GM20000 (cell line): ENCODE measurements at places on chromosomes 5 and 9.
A peak's percentile ranks its signal among the peaks of the same experiment; 100 is the strongest.

DNA sequence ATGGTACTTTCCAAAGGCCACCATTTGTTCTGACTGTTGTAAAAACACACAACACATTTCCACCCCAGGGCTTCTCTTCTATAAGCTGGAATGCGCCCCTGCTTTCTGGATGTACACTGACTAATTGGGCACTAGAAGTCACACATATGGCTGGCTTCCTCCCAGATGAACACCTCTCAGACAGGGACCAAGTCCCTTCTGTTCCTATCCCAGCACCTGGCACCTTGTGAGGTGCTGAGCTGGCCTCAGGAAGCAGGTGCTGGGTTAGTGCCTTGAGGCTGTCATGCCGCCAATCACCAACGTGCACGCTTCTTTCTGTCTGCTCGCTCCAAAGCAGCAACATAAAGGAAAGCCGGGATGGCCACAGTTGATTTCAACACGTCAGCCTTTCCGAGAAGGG lies 93.2 kb downstream of the FSTL4 start:
- no peak for DNase-seq

DNA sequence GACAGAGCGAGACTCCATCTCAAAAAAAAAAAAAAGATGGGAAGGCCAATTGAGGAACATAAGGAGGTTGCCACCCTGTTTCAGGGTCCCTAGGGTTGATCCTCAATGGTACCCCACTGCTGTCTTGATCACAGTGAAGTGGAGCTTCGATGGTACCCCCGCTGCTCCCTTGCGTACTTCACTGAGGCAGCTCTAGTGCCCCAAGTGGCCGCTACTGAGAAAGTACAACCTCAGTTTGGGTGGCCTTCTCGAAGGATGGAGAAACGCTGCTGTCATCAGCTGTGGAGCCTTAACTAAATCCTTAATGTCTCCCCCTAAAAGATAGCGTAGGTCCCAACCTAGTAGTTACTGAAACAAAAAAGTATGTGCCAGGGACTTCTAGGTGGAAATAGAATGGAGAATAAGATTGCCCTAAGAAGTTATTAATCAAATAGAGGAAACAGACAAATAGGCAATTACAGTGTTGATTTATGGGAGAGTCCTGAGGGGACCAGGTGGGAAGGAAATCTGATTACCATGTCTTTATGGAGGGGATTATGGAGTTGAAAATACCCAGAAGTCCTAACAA lies 6.3 kb downstream of the TESK1 start:
- DNase-seq, result peak; percentile 73

- no peak for DNase-seq
Measured at GRCh38 chr9:127520941-127521918, 69.9 kb downstream of the LRSAM1 start.

DNA sequence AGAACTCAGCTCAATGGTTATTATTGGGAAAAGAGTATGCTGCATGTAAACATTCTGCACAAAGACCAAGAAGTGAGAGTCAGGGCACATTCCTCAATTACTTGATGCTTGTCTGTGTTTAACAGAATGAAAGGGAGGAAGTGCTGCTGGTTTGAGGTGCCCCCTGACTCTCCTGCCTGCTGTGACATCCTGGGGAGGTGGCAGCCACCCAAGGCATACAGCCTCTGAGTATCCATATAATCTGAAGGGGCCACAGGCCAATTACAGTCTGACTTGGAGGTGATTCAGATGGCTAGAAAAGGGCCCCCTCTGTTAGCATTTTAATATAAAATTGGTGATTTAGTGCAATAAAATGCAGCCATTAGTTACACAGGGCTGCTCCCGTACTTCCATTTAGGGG lies 313.8 kb downstream of the ASTN2 start:
- DNase-seq, result no peak

- DNase-seq, result no peak
Measured at GRCh38 chr9:76916231-76916630, 10.3 kb upstream of the PRUNE2 start.

- DNase-seq, result no peak
Measured at GRCh38 chr5:61467766-61468482, 135.9 kb downstream of the ZSWIM6 start.

- DNase-seq, result no peak
Measured at GRCh38 chr5:74188351-74189105, 452.0 kb downstream of the ENC1 start.

DNA sequence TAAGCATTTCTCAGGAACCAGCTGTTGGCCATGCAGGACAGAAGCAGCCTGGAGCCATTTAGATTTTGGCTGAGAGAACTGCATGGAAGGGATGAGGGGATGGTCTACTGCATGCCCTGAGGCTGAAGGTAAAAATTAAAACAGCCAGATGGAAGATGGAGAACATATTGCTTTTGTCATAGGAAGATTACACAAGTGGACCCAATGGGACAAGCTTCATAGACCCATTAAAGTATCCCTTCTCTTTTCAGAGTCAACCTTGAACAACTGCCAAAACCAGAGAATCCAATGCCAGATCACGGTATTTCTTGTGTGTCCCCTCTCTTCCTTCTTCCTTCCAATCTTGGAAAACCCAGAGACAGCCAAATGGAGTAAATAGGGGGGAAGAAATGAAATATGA lies 253.4 kb downstream of the NR2F1-AS1 start:
- no peak for DNase-seq

- no peak for DNase-seq
Measured at GRCh38 chr9:135294836-135295235, 184.7 kb upstream of the PPP1R26 start.

DNA sequence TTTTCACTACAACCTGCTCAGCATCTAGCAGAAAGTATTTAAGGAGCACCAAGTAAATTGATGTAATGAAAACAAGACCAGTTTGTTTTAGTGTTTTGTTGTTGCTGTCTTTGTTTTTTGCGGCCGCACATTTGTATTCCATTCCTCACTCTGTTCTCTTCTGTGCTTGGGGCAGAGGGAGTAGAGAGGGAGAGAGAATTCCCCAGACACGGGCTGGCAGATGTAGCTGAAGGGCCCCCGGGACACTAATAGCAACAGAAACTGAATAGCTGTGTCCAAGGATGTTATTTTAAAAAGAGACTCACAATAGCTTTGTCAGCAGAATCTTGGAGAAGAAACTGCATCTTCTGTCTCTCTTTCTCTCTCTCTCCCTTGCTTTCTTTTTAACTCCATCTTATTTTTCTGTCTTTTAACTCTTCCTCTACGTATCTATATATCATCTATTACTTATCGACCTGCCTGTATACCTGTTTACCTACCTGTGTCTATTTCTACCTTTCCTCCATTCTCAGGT lies 145.3 kb downstream of the PAPPA start:
- DNase-seq, result no peak

DNA sequence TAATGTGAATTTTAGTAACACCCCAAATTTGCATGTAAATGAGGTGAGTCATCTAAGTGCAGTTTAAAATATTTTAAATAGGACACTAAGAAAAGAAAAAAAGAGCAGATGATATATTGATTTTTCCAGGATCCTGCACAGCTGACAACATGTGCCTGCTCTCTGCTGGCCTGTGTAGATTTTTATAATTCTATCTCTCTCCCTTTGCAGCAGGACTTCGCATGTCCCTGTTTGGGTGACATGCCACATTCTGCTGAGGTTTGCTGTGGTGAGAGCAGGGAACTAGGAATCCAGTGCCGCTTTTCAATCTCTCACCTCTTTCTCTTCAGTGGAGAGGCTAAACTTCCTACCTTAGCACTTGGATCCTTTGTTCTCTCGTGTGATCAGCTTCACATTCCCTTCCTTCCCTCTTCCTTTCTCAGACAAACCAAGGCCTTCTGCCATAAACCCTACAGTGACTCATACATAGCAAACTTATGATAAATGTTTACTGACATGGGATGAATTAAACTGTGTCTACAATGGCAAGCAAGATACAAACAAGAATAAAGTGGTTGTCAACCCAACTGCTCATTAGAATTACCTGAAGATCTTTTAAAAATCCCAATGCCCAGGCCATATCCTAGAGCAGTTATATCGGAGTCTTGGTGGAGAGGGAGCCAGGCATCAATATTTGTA lies 198.8 kb upstream of the EFNA5 start:
- DNase-seq, result no peak

DNA sequence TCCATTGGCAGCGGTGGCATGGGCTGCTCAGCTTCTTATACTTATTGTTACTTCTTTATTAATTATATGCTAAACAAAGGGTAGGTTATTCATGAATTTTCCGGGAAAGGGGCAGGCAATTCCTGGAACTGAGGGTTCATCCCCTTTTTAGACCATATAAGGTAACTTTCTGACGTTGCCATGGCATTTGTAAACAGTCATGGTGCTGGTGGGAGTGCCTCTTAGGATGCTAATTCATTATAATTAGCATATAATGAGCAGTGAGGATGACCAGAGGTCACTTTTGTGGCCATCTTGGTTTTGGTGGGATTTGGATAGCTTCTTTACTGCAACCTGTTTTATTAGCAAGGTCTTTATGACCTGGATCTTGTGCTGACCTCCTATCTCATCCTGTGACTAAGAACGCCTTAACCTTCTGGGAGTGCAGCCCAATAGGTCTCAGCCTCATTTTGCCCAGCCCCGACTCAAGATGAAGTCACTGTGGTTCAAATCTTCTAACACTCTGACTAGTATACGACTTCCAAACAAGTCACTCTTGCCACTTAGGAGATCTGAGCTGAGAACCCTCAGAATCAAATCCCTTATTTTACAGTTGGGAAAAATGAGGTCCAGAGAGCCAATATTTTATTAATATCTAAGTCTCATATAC lies 237.5 kb downstream of the TRIM32 start:
- DNase-seq, result no peak

GRCh38 chr5:180810959-180811622 lies 8.5 kb upstream of the MGAT1 start:
- DNase-seq, result no peak

DNA sequence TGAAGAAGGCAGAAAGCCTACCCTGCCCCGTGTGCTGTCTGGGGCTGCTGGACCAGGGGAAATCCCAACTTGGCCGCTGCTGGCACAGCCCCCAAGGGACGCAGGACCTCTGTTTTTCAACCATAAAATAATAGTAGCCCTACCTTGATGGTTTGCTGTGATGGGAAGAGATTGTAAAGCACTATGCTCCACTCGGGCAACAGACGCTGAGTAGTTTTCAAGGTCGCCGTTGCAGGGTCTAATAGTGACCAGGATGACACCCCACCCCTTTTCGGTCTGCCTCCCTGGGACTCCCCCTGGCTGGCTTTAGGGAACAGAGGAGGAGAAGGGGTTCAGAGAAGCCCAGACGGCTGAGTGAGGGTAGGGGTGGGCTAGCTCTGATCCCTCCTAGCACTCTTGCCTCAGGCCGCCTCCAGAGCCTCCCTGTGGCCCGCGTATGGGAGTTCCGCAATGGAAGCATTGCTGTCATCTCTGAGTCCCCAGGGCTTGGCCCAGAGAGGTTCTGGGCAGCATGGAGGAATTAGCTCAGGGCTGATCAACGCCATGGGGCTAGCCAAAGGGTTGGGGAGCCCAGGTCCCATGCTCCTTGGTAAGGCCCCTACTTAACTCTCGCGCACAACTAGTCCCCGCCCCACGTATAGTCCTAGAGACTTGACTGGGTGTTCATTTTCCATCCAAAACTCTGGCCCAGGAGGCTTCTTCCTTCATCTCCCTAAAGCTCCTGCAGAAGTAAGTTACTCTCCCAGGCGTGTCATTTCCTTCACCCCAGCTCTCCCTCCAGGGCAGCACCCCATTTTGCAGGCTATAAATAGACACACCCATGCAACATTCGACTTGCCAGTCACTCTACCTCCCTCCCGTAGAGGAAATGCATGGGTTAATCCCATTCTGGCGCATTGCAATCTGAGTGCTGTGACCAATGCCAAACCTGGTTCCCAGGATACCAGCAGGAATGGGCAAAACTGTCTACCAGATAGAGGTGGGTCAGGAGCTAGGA lies 1.1 kb upstream of the IRF1 start:
- peak; percentile 66 for DNase-seq

- DNase-seq, result no peak
Measured at GRCh38 chr5:2525351-2525750, 226.1 kb downstream of the IRX2 start.

DNA sequence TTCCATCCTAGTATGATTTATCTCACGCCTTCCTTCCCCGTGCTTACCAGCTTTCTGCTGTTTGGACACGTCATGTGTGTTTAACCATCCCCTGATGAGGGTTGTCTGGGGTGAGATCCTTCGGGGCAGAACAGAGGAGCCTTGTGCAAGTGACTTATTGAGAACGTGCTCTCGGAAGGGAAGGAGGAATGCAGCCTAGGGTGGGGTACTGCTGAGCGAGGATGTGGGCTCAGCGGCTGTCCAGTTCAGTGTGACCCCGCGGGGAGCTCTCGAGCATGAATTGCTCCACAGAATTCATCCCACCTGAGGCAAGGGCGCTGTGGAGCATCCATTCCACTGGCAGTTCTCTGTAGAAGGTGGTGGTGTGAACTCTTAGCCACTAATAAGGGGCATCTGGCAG lies 4.0 kb downstream of the MYOZ3 start:
- no peak for DNase-seq

DNA sequence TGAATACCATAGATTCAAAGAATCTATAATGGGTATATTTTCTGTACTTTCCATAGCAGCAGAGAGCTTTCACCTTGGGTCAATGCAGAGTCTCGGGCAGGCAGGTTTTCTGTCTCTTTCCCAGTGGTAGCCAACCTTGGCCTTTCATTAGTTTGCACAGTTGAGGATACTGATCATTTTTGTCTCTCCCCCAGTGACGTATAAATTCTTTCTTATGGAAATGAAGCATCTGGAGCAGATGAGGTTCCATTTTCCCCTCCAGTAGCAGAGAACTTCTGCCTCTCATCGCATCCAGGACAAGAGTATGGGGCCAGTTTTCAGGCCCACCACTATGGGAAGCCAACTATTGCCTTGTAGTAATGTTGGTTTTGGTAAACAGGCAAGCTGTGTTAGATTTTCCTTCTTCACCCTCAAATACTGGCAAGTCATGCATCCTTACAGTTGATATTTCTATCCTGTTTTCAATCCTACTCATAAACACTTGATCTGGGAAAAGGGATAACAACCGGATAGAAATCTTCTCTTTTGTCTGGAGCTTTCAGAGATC lies 845.2 kb upstream of the CDH18 start:
- DNase-seq, result peak; percentile 1

DNA sequence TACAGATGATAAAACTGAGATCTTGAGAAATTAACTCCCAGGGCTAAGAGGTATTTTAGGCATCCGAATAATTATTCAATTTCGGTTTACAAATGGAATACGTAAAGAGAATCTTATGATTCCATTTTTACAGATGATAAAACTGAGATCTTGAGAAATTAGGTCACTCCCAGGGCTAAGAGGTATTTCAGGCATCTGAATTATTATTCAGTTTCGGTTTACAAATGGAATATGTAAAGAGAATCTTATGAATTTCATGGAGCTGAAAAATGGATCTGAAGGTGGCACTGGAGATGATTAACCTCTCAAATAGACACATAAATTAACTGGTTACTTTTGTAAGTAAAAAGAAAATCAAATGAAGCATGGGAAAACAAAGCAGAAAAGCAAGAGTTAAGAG lies 44.2 kb downstream of the FGF1 start:
- DNase-seq, result no peak

GRCh38 chr5:179229331-179229831 lies 115.9 kb downstream of the ADAMTS2 start:
- no peak for DNase-seq

DNA sequence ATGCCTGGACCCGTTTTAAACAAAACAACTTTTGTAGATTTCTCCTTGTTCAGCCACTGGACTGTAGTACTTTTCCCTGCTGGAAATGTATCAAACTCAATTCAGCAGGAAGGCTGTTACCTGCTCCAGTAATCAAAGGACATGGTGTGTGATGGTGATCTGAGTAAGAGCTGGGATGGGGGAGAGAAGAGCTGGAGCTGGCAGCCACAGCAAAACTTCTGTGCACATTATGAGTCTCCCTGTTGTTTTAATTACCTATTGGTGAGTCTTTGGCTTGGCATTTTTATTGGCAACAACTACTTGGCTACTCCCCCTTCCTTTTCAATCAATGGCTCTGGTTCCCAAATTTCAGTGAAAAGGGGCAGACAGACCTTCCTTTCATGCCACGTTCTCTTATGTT lies 9.7 kb downstream of the NREP start:
- no peak for DNase-seq
